ENCODE measurements at places on chromosomes 12 and 14.

DNA sequence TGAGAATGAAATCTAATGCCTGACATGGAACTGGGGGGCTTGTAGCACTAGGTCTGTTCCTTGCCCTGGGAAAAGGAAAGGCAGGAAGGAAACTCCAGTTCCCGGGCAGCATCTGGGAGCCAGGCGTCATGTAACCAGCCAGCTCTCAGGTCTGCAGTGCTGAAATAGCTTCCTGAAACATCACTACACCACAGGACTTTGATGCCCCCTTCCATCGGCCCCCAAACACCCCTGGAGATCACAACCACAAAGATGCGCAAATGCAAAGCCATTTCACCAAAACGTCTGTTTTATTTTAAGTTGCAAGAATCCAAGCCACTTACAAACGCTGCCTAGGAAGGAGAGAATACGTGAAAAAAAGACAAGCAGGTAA, 40.9 kb downstream of the KCTD10 start:
- DNase-seq: no peak

GRCh38 chr14:60515511-60516289, 6.8 kb downstream of the SIX6 start:
- DNase-seq: no peak

- DNase-seq: no peak
Observed at GRCh38 chr12:81365284-81365683, 287.4 kb downstream of the ACSS3 start.

- no peak for DNase-seq
Observed at GRCh38 chr12:77842430-77842829, 11.7 kb downstream of the NAV3 start.

- no peak for DNase-seq
Observed at GRCh38 chr12:88833641-88834116, 253.4 kb upstream of the KITLG start.

DNA sequence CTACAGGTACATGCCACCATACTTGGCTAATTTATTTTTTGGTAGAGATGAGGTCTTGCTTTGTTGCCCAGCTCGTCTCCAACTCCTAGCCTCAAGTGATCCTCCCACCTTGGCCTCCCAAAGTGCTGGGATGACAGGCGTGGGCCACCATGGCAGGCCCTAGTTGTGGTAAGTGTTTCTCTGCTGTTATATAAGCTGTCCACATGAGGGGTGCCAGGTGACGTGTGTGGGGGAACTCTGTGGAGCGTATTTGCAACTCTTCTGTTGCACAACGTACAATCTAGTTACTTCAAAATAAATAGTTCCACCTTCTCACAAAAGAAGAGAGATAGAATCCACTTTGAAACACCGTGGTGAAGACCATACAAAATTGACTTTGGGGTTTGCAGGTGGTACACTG, 125.1 kb downstream of the NCOR2 start:
- no peak for DNase-seq

- no peak for DNase-seq
Observed at GRCh38 chr12:5585178-5585577, 153.3 kb downstream of the NTF3 start.

DNA sequence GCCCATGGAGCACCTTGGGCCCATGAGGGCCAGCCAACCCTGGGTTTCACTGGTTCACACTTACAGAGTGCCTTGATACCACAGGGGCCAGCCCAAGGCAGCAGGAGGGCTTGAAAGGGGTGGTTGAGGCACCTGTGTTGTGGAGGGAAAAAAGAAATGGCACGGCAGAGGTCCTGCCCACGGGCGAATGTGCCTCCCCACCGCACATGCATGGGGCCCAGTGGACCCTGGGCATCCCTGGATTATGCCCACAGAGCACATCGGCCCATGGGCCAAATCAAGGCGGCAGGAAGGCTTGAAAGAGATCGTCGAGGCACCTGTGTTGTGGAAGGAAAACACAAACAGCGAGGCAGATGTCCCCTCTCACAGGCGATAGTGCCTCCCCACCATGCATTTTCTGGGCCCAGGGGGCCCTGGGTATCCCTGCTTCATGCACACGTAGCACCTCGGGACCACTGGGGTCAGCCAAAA, 378.1 kb downstream of the ALG10 start:
- peak; percentile 58 for DNase-seq

DNA sequence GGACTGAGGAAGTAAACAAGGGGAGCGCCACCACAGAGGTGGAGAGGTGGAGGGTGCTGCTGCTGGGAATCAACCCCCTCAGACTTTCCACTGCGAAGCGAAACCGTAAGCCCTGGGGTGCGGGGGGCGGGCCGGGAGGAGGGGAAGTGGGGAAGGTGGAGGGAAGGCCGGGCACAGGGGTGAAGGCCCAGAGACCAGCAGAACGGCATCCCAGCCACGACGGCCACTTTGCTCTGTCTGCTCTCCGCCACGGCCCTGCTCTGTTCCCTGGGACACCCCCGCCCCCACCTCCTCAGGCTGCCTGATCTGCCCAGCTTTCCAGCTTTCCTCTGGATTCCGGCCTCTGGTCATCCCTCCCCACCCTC, at the start of gene LAG3:
LAG3 (plus strand) TSS at position 190 of the 365 bp plus-strand sequence. CDS start 333 bp downstream, outside the sequence.
- no peak for DNase-seq

DNA sequence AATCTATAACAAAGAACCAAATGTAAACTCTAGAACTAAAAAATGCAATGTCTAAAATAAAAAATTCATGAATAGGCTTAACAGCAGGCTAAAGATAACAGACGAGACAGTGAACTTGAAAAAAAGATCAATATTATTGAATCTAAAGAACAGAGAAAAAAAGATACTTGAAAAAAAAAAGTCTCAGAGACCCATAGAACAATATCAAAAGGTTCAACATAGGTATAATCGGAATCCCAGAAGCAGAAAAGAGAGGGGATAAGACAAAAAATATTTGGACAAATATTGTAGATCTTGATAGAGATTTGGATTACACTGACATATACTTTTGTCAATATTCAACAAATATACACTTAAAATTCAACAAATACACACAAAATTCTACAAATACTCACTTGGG, 56.6 kb downstream of the TC2N start:
- no peak for DNase-seq

Measured in coronary artery (tissue), 2 donors.